ENCODE measurements at places on chromosomes 12 and 14.

- no peak for DNase-seq
These were observed 62.0 kb downstream of the PLEKHA5 start for GRCh38 chr12:19191563-19191962.

DNA sequence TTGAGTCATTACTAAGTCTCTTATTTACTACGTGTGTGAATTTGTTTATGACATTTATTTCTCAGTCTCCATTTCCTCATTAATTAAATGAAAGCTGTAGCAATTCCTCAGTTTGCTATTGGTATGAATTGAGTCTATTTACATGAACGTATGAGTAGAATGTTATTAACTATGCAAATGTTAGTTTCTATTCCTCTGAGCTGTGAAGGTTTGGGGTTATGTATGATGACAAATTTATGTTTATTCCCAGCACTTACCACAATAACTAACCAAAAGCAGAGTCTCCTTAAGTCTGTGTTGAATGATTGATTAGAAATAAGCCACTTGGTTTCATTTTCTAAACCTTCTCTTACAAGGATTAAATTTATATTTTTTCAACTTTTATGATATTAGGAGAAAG, 1340.9 kb downstream of the FSCB start:
- DNase-seq, result no peak

DNA sequence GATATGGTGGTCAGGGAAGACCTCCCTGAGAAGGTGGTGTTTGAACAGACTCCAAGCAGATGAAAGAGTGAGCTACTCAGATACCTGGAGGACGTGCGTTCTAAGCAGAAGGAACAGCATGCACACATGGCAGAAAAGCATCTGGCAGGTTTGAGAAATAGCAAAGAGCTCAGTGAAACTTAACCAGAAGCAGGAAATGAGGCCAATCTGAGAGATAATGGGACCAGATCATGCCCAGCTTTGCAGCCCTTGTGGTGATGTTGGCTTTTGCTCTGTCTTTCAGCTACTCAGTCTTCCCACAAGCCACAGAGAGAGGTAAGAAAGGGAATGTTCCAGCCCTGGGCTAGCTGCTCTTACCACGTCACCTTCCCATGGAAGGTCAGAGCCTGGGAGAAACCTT, 176.3 kb upstream of the GSC start:
- no peak for DNase-seq

DNA sequence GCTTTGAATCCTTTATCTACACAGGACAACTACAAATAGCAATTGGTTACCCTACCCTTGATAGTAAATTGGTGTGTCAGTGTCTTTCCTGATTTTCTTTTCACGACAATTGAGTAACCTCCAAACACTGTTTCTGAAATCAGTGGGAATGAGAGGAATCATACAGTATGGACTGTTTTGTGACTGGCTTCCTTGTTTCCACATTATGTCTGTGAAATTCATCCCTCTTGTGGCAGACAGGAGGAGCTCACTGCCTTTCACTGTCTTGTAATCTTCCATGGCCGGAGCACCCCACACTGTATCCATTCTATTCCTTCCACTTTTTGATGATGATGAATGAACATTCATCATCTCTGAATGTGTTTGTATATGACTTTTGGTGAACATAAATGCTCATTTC, 164.0 kb upstream of the PZP start:
- DNase-seq, result no peak

- no peak for DNase-seq
These were observed 207.3 kb upstream of the OR4E1 start for GRCh38 chr14:21880918-21881317.

DNA sequence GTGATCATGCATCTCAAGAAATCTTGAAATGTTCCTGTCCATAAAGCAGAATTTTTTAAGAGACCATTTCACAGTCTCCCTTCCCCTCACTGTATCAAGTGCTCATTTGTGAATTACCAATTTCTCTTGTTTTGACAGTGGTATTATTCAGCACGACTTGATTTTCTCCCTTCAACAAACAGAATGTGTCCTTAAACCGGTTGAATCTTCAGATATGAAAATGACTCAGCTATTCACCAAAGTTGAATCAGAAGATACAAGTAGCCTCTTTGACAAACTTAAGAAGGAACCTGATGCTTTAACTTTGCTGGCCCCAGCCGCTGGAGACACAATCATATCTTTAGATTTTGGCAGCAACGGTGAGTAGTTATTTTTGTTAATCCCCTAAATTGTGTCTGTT, 25.5 kb upstream of the SNAPC1 start:
- DNase-seq, result no peak

GRCh38 chr12:95212586-95212985, 4.7 kb downstream of the FGD6 start:
- no peak for DNase-seq

DNA sequence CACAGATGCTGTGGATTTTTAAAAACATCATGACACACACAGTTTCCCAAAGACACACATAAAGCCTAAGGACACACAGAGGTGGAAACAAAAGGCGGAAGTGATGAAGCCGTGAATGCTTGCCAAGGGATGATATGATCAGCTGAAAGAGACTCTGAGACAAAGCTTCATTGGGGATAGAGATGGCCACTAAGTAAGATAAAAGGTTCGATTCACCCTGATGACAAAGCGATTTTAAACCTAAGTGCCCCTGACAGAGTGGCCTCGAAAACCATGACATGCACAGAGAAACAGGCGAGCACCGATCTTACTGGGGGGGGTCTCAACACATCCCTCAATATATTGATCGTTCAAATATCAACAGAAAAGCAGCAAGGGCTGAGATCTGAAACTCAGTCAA, 20.3 kb upstream of the EIF5 start:
- no peak for DNase-seq
